ENCODE measurements at places on chromosomes 2 and 18. TPM values are rescaled to one million over a fixed set of nuclear protein-coding genes. Genes with fewer than 3 reads are reported as not detected.
A peak's percentile ranks its signal among the peaks of the same experiment; 100 is the strongest.

- no peak for DNase-seq
Observed at GRCh38 chr18:5619376-5619775, 75.6 kb upstream of the EPB41L3 start.

SH3RF3 gene
- polyA plus RNA-seq = 5.1 TPM

- DNase-seq = no peak
Observed at GRCh38 chr2:1033069-1033468, 82.4 kb downstream of the SNTG2 start.

IWS1 gene
- 60.9 TPM for polyA plus RNA-seq

- DNase-seq = no peak
Observed at GRCh38 chr2:65361623-65362022, 70.8 kb downstream of the SPRED2 start.

DNA sequence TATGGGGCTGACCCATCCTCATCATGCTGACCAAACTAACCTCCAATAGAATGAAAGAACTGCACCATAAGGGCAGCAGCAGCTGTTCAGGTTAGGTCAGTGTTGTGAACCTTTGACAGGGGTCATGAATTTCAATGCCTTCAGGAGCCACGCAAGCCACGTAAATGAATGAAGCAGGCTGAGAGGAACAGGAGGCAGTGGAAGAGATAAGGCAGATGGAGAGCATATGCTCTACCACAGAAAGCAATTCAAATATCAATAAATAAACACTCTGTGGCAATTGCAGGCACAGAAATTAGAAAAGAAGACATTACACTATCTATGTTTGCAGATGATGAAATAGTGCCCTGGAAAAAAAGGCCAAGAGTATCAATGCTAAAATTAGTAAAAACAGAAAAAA is 56.3 kb downstream of the SCG2 start:
- no peak for DNase-seq

- DNase-seq = no peak
Observed at GRCh38 chr18:44467718-44468117, 213.0 kb upstream of the SETBP1 start.

GRCh38 chr2:190618030-190618429 is 30.9 kb upstream of the NAB1 start:
- no peak for DNase-seq

- peak; percentile 71 for DNase-seq
Observed at GRCh38 chr2:128362889-128363228, 44.2 kb upstream of the HS6ST1 start.

TM4SF20 gene
- polyA plus RNA-seq = 0.12 TPM

DNA sequence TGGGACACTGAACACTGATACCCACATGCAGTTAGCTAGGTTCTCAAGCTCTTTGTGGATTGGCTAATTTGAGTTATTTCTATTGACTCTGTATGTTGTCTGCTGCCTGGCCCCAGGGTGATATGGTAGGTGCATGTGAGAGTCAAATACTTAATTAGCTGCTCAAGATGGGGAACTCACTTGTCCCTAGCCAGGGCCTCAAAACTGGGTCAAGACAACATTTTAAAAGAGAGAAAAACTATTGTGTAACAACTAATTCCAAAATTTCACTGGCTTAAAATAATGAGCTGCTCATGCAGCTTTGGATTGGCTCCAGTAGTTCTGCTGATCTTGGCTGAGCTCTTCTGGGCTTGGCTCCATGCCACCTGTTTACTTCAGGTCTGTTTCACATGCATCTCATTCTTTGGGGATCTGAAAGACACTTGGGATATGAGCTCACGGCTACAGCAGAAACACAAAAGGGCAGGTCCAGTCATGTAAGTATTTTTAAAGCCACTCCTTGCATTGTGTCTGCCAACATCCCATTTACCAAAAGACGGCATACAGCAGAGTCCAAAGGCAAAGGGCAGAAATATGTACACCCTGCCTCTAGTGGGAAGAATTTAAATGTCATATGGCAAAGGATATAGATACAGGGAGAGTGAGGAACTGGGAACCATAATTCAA is 716.8 kb downstream of the SUCLG1 start:
- DNase-seq = no peak

ELOA2 gene
- 0.03 TPM for polyA plus RNA-seq

All from left renal cortex interstitium (tissue), 4 donors.